ENCODE measurements at places on chromosomes 7 and 10.

GRCh38 chr7:133367561-133367960 lies 114.7 kb downstream of the EXOC4 start:
- DNase-seq = no peak

DNA sequence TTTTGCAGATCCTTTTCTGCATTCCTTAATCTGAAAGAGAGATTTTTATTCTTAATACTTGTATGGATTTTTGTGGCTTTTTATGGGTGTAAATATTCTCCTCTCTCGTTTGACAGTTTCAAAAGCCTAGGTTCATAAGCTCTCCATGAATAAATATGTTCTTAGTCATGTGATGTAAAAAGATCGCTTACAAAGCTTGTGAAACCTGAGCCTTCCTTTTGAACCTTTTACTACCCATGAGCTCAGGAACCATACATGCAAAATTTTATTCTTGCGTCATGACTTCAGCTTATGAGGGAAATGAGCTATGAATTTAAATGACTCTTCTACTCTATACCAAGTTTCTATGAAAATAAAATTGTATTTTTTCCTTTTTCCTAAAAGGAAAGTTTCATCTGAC lies 98.7 kb downstream of the POLL start:
- DNase-seq = no peak

GRCh38 chr10:4494551-4494950 lies 331.5 kb upstream of the AKR1E2 start:
- DNase-seq = no peak

GRCh38 chr7:99078416-99078815 lies 65.5 kb downstream of the SMURF1 start:
- no peak for DNase-seq

DNA sequence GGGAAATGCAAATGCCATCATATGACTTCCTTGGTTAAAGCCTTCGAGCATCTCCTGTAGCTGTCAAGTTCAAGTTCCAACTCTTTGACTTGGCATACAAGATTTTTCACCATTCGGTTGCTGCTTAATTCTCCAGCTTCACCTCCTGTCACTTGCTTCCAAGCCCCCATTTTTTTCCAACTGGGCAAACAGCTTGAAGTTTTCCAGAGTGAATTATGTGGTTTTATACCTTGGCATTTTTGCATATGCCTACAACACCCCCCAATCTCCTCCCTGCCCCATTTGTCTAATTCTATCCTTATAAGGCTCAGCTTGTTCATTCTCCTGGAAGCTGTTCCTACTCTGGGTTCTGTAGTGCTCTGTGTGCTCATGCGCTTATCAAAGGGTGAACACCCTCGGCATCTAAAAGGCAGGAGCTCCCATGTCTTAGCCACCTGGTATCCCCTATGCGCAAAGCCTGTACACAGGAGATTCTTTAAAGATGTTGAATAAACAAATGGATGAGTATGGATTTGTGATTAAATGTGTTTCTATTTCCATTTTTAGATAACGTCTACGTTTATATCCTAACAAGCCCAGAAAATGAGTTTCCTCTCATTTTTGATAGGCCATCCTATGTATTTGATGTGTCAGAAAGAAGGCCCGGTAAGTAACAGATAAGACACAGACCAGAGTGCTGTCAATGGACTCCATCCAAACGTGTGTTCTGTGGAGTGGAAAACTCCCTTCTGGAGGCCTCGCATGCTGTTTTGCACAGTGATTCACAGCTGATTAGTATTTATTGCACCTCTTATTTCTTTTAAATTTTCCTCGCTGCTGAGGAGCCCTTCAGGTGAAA lies 52.5 kb downstream of the CDHR3 start:
- DNase-seq = no peak

Data from RPMI8226 (cell line).